NCI-H2171 (cell line): ENCODE measurements at places on chromosomes 2 and 18.

DNA sequence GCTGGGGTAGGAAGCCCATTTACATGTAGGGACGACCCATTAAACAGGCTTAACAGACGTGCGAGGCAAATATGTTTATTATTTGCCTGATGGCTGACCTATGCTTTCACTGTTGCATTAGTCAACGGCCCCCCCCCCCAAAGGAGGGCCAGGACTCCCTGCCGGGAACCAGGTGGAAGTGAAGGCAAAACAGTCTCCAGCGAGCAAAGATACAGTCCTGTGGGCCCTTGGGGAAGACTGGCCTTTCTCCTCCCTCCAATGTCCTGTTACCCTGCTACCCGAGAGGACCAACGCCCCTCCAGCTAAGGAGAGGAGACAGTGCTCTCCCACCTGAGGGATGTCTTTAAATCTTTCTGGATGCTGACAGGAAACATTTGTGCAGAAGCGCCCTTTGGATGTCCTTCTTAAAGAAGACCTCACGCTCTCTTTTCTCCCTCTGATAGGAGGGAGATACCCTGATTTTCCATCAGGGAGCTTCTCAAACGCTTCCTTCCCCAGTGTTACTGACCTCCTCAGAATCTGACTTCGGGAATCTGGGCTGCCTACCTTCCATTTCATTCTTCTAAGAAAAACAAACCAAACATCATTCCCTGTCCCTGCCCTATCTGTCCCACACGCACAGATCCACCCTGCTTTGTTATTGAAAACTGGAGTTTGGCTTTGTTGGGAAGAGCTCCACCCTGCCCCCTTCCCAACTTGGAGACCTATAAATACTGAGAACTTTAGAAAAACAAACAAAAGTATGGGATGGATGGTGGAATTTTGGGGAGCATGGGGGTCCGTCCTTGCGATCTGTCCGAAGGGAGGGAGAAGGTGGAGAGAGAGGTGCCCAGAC lies 135.9 kb upstream of the SIX3 start:
- no peak for DNase-seq

DNA sequence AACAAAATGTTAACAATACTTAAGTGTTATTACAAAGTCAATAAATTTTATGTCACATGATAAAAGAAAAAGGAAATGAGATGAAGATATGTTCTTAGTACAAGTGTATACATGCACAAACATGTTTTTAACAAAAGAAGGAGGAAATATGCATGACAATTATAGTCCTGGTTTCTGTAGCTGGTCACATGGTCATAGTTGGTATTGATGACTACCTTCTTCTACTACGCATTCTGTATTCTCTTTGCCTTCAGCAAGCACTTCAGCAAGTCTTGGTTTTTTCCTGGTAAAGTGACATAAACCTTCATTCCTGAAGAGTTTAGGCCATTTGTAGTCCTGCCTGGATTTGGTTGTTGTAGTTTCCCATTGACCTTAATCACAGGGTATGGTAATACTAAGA lies 121.3 kb upstream of the SYT4 start:
- DNase-seq = no peak

- no peak for DNase-seq
These were observed 177.9 kb downstream of the PTH2R start for GRCh38 chr2:208584378-208584985.

- no peak for DNase-seq
These were observed 11.5 kb downstream of the COPS9 start for GRCh38 chr2:240124651-240125030.

DNA sequence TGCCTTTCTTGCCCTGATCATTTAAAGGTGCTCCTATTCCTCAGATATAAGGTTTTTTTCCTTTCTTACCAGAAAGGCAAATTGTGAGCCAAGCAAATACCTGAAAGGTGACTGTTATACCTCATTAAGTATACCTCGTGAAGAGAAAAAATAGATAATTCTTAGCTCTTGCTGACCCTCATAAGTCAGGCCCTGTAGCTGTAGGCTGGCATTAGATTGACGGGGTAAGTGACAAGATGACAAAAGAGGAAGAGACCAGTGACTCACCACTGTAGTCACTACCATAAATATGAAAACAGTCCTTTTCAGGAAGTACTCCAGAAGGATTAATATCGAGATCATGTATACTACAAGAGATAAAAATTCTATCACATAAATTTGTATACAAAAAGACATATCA lies 104.6 kb downstream of the PTPN4 start:
- no peak for DNase-seq

GRCh38 chr2:221680548-221680947 lies 108.4 kb upstream of the EPHA4 start:
- DNase-seq = no peak
